ENCODE measurements at places on chromosomes 5 and 9.

- no peak for DNase-seq
Measured at GRCh38 chr5:102959055-102959454, 160.9 kb downstream of the GIN1 start.

DNA sequence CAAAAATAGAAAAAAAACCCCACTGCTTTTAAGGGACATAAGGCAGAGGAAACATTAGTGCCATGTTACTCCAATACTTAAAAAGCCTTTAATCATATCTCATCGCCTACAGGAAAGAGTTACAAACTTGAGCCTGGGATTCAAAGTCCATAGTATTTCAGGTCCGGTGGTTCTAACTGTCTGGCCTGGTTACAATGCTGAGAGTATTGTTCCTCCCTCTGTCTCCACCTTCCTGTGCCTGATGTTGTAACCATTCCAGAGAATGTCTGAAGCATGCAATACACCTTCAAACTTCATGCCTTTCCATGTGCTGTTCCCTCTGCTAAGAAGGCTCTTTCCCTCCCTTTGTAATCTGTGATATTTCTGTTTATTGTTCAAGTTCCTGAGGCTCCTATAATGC is 41.6 kb upstream of the SLC36A2 start:
- no peak for DNase-seq

GRCh38 chr5:96324708-96325107 is 108.3 kb downstream of the PCSK1 start:
- DNase-seq = no peak

DNA sequence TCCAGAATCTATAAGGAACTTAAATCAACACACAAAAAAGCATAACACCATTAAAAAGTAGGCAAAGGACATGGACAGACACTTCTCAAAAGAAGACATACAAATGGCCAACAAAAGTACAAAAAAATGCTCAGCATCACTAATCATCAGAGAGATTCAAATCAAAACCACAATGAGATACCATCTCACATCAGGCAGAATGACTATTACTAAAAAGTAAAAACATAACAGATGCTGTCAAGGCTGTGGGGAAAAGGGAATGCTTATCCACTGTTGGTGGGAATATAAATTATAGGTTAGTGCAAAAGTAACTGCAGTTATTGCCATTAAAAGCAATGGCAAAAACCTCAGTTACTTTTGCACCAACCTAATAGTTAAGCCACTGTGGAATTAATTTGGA is 32.2 kb upstream of the SPATA31D4 start:
- no peak for DNase-seq

- DNase-seq = no peak
Measured at GRCh38 chr5:133761632-133762031, 149.3 kb upstream of the FSTL4 start.

- no peak for DNase-seq
Measured at GRCh38 chr9:76677481-76678055, 86.7 kb upstream of the PCA3 start.

DNA sequence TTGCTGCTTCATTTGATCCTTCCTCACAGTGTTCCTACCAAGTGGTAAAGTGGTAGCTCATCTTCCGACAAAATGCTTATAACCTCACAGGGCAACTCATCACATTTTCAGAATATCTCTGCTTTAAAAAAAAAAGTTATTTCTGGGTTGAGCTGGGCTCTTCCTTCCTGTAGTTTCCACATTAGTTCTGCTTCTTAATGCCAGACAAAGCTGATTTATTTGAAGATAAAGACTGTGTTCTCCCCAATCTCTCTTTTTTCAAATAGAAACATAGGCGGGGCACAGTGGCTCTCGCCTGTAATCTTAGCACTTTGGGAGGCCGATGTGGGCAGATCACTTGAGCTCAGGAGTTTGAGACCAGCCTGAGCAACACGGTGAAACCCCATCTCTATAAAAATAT is 273.1 kb downstream of the ACTL7B start:
- DNase-seq = no peak

GRCh38 chr9:97064176-97064575 is 25.2 kb upstream of the CTSV start:
- DNase-seq = no peak

DNA sequence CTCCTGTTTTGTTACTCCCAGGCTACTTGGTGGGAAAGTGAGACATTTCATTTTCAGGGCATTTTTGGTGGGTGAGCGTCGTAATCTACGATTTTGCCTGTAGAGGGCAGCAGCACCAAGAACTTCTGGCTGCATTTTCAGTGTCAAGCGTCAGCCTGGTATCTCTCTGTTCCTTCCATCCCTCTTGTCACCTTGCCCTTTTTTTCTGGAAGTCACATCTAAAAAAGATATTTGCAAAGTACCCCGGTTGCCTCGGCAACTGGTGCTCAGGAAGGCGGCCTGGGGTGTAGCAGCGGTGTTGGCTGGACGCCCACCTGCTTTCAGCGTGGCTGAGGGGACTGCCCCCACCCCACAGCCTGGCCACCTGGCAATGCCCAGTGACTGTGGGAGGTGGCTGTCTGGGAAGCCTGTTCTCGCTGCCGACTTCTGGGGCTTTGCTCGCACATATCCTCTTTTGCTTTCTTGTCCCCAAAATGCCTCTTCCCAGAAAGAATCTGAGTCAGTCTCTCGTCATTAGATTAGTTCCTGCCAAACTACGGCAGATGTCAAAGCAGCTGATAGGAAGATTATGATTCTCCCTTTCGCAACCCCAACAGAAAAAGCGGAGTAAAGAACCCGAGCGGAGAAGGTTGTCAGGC is 84.5 kb downstream of the ACER2 start:
- DNase-seq = peak; percentile 69

DNA sequence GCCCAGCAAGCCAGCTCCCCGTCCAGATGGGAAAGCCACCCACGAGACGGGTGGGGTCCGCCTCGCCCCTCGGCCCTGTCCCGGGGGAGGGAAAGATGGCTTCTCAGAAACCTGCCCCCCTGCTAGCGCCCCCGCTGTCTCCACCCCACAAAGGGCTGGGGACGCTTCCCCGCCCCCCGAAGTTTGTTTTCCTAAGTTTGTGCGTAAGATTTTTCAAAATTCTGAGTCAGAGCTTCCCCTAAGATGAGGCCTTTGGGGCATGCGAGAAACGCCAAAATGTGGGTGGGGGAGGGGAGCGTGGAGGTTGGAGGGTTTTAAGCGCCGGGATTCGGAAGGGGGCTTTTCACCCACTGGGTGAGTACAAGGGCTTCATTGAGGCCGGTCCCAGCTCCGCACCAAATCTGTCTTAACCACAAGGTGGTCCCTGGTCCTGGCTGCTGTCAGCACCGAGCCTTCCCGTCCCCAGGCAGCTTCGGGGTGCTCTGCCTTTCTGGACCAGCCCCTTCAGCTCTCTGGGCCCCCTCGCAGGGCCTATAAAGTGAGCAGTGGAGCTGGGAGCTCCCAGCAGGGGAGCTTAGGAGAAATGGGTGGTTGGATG is 32.3 kb downstream of the PRRX2 start:
- DNase-seq = peak; percentile 25

GRCh38 chr9:111891910-111892499 is 4.6 kb upstream of the UGCG start:
- no peak for DNase-seq

- DNase-seq = peak; percentile 29
Measured at GRCh38 chr9:32503008-32503407, 23.0 kb downstream of the RIGI start.

GRCh38 chr9:114787214-114787613 is 18.6 kb downstream of the TNFSF15 start:
- no peak for DNase-seq

DNA sequence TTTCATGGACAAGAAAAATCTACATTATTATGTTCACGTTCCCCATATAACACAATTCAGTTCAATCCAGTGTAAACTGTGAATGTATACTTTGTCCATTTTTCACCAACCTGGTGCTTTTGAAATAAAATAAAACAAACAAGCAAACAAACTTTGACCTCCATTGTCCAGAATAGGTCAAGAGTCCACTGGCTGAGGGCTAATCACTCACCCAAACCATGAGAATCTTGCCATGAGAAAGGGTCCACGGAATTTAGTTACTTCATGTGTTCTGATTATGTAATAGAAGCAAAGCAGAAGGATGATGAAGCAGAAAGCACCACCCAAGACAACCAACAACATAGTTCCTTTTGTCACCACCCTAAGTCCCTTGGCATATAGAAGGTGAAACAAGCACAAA is 28.7 kb downstream of the DIAPH1 start:
- DNase-seq = no peak

DNA sequence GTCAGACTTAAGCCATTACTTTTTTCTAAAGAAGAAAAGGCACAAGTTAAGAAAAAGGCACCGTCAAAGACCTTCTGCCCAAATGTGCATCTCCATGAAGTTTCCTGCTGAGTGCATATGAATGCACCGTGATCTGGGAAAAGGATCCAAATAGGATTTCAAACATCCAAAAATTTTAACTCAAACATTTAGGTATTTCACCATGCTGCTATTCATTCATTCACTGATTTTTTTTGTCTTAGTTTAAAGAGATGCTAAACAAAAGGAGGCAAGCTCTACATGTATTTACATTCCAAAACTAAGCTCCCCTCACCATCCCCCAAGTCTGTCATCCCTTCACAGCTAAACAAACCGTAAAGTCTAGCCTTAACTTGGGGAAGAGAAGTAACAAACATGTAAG is 291.9 kb downstream of the ARL15 start:
- DNase-seq = peak; percentile 72

GRCh38 chr9:18689921-18690320 is 216.0 kb downstream of the ADAMTSL1 start:
- no peak for DNase-seq

DNA sequence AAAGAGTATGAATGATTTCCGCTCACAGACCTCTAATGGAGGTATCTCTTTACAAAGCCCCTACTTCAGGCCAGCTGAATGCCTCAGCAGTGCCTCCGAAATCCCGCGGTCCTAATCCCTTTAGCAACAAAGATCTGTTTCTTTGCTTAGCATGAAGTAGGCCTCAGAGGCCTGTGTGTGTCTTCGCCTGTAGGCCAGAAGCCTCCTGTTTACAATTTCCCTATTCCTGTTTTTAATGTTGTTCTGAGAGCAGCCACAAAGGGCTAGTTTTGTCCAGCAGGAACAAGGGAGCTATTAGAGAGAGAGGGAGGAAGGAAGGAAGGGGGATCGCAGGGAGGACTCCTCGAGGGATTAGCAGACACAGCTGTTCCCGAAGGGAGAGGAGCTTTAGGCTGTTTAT is 166.4 kb upstream of the SPRY4 start:
- peak; percentile 95 for DNase-seq

GRCh38 chr5:60143942-60144549 is 250.5 kb upstream of the PDE4D start:
- DNase-seq = peak; percentile 1

- DNase-seq = no peak
Measured at GRCh38 chr9:119844431-119844830, 475.2 kb upstream of the BRINP1 start.

GRCh38 chr9:137516144-137516917 is 33.9 kb downstream of the PNPLA7 start:
- no peak for DNase-seq

- peak; percentile 37 for DNase-seq
Measured at GRCh38 chr5:55407059-55407684, 99.4 kb downstream of the MTREX start.

- no peak for DNase-seq
Measured at GRCh38 chr5:39411061-39411460, 13.7 kb downstream of the DAB2 start.

GRCh38 chr5:153543959-153544470 is 53.5 kb downstream of the GRIA1 start:
- DNase-seq = no peak

DNA sequence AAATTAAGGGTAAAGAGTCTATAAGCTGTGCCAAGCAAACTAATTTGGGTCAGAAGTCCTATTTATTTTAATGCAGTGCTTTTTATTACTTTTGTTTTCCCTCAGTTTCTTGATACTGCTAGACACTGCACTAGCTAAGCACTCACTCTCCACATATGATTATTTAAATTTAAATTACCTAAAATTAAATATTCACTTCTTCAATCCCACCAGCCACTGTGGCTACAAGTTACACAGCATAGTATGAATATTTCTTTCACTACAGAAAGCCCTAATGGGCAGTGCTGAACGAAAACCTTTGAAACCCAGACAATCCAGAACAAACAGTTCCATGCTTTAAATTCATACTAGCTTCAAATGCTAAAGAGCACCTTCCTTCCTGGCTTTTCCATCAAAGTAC is 23.6 kb downstream of the ABHD17B start:
- no peak for DNase-seq

GRCh38 chr5:129082225-129083136 is 12.1 kb upstream of the ISOC1 start:
- no peak for DNase-seq

DNA sequence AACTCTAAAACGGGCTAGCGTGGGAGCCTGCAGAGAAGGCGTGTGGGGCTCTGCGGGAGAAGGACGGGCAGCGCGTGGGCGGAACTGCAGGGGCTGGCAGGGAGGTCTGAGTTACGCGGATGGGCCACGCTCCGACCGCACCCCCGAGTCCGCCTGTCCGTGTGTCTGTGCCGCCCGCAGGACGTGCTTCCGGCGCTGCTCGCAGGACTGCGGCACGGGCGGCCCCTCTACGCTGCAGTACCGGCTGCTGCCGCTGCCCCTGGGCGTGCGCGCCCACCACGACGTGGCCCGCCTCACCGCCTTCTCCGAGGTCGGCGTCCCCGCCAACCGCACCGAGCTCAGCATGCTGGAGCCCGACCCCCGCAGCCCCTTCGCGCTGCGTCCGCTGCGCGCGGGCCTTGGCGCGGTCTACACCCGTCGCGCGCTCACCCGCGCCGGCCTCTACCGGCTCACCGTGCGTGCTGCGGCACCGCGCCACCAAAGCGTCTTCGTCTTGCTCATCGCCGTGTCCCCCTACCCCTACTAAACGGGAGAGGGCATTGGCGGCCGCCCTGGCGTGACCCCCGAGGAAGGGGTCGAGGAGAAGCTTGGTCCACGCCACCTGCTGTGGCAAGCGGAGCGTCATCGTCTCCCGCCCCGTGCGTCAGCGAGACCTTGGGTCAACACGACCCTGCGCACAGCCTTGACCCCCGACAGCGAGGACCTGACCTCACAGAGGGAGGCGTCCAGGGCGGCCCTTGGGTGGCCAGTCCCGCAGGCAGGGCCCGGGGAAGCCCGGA is 11.4 kb upstream of the ASS1 start:
- DNase-seq = peak; percentile 91

- no peak for DNase-seq
Measured at GRCh38 chr9:120392245-120392644, 187.7 kb downstream of the CDK5RAP2 start.

- DNase-seq = no peak
Measured at GRCh38 chr5:68648944-68649857, 433.6 kb downstream of the PIK3R1 start.

DNA sequence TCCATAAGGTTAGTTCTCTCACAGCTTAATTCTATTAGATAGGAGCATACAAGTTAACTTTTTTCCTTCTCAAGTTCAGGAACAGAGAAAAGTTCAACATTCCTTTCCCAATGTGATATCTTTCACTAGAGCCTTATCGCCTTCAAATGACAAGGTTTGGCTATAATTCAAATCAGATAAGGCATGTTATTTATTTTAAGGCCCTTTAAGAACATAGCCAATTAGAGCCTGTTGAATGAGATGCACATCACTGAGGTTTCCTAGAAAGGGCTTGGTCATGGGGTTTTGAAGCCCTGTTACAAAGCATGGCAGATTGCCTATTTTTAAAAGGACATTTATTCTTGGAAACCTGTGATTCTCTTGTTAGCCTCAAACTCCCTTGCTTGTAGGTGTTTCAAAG is 123.4 kb downstream of the BASP1 start:
- DNase-seq = no peak

GRCh38 chr9:68672215-68672614 is 32.8 kb upstream of the PIP5K1B start:
- DNase-seq = no peak

- no peak for DNase-seq
Measured at GRCh38 chr9:35636135-35636876, 14.4 kb downstream of the SIT1 start.

- no peak for DNase-seq
Measured at GRCh38 chr9:134347996-134348395, 21.7 kb downstream of the RXRA start.
